Lower lobe of right lung (tissue), 2 donors: ENCODE measurements at places on chromosomes 3 and 15. TPM values are rescaled to one million over a fixed set of nuclear protein-coding genes. Genes with fewer than 3 reads are reported as not detected.

Gene GABRB3
- total RNA-seq: 5.5 TPM

DNA sequence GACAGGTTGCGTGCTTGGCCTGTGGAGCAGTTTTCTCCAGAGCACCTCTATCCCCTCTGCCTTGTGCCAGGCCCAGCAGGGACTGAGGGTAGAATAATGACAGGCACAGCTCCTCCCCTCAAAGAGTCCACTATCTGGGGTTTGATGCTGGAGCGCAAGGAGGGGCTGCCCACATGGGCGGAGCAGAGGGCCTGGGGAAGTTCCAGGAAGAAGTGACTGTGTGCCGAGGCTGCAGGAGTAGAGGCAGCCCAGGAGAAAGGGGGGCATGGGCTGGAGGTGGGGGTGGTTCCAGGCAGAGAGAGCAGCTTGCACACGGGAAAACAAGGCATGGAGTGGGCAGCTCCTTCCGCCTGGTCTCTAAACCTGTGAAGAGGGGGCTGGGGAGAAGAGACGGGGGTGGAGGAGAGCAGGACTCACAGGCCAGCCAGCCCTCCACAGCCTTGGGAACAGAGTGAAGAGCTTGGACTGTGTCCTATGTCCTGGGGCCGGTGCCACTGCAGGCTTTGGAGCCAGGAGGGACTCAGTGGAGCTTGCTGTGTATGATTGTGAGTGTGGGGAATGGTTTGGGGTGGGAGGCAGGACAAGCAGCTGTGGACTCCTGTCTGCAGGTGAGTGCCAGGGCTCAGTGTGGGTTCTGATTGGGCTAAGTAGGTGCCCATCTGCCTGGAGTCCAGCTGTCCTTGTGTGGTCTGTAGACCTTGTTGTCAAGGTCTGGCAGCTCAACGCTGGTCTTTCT, 48.1 kb downstream of the APBA2 start:
- DNase-seq: no peak

DNA sequence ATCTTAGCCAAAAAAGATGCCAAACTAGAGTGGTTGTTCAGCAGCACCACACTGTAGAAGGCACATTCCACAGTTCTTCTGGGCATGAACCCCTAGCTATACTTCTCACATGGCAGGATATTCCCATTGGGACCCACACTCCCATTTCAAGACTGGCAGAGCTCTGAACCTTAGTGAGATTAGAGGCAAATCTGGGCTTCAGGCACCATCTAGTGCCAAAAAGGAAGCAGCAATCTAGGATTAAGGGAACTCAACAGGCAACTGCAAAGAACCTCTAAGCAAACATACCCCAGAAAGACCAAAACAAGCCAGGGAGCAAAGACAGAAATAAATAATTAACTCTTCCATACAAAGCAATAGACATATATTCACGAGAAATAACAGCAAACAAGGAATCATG, 66.2 kb downstream of the TAFA4 start:
- DNase-seq: no peak

Gene PBRM1
- 88.3 TPM for total RNA-seq

DNA sequence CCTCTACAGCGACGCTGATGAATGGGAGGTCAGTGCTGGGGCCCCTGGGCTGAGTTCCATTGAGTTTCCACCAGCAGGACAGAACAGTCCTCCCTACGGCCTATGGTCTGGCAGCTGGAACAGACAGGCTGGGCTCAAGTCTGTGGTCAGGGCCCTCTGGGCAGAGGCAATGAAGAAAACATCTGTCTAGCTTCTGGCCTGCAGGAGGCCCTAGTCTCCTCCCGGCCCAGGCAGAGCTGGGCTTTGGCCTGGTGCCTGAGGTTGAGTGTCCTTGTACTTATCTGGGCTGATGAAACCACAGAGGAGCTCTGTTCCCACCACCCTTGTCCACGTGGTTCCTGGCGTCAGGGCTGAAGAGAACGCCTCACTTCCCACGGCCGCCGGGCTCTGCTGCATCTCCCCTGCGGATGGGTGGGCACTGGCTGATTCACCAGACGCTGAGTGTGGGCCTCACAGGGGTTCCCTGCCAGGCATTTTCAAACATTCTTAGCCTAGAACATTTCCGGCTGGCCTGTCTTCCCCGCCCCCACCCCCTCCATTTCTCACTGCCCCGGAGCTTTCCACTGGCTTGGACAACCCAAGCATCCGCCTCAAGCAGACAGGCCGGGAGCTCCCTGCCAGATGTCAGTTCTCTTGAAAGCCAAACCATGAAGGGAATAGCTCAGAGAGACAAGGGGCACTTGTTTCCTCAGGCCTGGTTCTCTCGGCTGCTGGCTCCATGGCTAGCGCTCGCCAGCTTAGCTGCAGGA, 20.3 kb downstream of the PPCDC start:
- peak; percentile 96 for DNase-seq

GRCh38 chr15:64493641-64494040, 33.3 kb downstream of the ZNF609 start:
- DNase-seq: no peak

GRCh38 chr15:97652700-97653167, 307.8 kb upstream of the ARRDC4 start:
- DNase-seq: no peak

Gene GSK3B
- 48.4 TPM for total RNA-seq

Gene MLF1
- total RNA-seq: 13.5 TPM

Gene ABHD17C
- total RNA-seq: 28.2 TPM

- no peak for DNase-seq
Observed at GRCh38 chr15:61028427-61028826, 200.7 kb downstream of the RORA start.

Gene NR2E3
- not detected for total RNA-seq

- DNase-seq: no peak
Observed at GRCh38 chr3:62622553-62623174, 249.3 kb upstream of the FEZF2 start.

- no peak for DNase-seq
Observed at GRCh38 chr3:127908202-127908601, 6.8 kb upstream of the KBTBD12 start.

GRCh38 chr3:31010491-31010890, 116.0 kb upstream of the GADL1 start:
- DNase-seq: no peak

DNA sequence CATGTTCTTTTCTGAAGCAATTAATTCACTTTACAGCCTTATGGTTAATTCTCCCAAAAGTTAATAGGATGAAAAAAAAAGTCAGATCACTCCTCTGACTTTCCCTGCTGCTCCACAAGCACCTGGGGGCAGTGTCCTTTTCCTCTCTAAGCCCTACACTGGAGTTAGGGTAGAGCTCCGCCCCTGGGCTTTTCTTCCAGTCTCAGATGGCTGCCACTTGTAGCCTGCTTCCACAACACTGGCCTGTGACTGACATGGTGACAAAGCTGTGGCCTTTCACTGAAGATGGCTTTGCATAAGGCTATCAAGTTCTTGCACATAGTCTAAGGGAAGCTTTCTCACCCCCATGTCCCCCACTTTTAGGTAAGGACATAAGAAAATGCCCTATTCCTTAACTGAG, 1.3 kb upstream of the MON1A start:
- no peak for DNase-seq

DNA sequence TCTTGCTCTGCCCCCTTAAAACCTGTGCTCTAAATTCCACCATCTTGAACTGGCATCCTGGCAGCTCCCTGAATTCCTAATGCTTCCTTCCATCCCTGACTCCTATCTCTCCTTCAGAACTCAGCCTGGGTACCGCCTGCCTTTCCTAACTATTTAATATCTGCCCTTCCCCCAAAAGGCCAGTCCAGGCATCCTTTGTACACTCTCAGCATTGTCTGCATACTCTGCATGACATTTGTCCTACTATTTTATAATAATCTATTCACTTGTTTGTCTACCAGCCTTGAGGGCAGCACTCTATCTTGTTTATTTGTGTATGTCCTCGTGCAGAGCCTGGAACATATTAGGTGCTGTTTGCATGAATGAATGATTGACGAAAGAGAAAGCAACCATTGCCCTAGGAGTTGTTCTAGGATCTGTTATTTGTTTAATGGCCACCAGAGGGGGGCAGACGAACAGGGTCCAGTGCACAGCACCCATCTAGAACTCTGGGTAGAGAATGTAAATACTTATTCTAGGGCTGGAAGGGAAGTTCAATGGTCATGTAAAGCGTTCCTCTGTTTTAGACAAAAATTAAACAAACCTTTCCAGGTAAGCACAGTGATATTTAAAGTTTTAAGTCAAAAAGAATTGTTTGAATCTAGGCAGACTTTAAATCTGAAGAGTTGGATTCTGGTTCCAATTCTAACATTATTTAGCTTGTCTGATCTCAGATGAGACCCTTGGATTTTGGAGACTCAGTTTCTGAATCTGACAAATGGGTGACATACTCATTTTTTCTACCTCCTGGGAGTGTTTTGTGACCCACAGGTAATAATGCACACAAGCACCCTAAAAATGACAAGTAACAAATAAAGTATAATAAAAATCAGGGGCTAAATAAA, 125.8 kb upstream of the GALNT15 start:
- DNase-seq: no peak

- DNase-seq: no peak
Observed at GRCh38 chr3:70242297-70242882, 70.0 kb downstream of the MDFIC2 start.

DNA sequence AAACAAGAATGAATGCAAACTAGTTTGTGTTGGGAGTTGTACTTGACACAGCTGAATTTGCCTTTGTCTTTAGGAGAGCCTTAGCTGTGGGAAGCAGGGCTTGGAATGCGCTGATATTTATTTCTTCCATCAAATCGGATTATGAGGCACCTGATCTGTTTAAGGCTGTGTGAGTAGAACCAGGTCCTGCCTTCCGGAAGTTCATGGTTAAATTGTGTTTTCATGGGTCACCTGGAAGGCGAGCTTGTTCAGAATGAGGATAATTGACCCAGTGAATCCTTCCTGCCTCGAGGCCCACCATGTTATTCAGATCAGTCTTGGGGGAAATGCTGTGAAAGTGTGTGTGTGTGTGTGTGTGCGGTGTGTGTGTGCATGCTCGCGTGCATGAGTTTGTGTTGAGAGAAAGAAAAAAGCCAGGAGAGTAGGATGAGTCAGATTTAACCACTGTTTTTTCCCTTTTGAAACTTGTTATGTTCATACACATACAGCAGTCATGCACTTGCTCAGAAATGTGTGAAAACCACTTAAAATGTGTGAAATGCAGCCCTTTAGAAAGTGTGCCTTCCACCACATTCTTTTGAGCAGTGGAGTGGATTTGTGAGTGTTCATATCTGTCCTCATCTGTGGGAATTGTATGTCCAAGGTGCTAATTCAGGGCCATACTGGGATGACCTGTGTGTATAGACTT, 36.7 kb downstream of the SMAD3 start:
- no peak for DNase-seq

Gene PARP16
- total RNA-seq: 8.8 TPM
